ENCODE measurements at places on chromosomes 5 and 9.

DNA sequence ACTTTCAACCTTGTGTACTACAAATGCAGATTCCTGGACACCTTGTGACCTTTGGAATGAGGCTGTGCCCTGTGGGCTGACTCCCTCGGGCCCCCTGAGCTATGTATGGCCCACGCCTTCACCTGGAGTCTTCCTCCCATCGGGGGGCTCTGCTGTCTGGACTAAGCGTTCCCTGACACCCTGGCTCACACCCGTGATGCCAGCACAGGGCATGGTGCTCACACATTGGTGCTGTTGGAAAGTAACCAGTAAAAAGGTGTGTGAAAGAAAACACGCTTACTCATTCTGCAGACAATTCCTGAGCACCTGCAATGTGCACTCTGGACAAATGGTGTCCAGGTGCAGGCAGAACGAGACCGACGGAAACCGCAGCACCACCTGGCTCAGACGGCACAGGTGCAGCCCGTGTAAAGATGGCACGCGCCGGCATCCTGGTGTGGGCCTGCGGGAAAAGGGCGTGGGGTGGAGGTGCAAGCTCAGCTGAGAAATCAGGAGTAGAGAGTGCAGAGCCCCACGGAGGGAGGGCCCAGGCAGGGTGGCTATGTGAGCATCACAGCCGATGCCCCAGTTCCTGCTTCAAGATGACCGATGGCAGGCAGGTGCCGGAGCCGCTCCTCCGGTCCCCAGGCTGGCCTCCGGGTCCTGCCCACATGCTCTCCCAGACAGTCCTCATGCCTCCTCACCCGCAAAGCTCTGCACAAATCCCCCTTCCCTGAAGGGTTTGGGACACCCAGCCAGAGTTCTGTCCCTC lies 11.0 kb downstream of the LPCAT1 start:
- DNase-seq = no peak

DNA sequence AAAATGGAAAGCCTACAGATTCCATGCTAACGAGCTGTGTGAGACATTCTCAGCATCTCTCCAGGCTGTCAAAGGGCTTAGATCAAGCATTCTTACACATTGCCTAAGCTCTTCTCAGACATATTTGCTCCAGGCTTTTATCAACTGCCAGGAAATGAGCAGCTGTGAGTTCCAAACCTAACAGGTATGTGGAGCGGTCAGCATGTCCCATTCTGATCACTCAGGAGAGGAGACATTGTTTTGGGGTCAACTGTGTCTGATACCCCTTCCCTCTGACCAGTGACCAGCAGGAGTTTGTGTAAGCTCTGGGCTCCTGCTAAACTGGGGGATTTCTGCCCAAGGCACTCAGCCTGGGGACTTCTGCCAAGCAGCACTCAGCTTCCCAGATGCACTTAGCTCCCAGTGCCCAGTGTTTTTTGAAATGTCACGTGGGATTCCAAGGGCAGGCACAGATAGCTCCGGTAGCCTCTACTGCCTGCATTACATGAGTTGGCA lies 229.1 kb downstream of the SEC61B start:
- no peak for DNase-seq

DNA sequence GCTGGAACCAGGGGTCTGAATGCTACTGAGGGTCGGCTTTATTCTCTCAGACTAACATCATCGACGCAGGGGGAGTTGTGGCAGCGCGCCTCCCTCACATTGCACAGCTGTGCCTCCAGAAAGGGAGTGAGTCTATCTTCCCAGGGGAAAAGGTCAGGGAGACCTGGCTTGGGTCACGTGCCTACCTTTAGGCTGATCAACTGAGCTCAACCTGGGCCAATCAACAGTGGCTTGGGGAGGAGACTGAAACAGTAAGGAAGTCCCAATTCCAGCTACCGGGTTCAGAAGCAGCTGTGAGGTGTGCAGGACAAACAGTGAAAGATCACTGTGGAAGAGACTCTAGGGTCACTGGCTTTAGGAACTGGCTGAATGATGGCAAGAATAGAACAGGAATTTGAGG lies 14.3 kb downstream of the SNX30 start:
- DNase-seq = no peak

DNA sequence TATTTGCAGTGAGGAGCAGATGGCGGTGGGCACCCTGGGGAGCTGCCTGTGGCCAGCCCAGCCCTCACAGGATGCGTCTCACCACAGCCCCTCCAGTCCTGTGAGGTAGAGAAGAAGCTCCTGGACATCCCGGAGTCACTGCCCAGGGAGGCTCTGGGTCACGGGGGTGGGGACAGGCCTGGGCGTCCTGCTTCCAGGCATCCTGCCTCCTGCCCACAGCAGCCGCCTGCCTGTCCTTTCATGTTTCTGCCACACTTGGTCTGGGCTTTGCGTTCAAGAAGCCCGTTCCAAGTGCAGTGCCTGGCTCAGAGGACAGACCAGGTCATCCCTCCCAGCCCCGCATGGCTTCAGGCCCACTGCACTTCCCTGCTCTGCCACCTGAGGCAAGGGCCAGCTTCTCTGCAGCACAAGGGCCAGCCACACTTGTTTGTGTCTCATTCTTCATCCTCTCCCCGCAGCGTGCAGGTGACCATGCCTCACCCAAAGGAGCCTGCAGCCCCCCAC lies 38.2 kb downstream of the ZDHHC11B start:
- no peak for DNase-seq

DNA sequence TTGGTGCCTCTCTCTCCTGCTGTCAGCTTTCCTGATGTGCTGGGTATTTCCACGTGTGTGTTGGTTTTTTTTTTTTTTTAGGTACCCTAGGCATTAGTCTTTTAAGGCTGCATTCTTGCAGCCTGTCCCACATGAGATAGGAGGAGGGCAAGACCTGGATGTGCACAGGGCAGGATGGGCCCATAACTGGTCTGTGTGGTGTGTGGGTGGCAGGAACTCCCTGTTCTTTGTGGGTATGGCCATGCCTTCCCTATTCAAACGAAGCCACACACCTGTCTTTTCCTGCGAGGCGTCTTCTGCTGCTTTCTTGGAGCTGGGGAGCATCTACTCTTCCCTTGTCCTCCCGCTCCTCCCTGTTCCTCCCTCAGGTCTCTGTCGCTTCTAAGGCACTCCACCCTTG lies 6.8 kb downstream of the SYK start:
- no peak for DNase-seq

- DNase-seq = no peak
Observed at GRCh38 chr5:176664886-176665285, 17.6 kb downstream of the TSPAN17 start.

DNA sequence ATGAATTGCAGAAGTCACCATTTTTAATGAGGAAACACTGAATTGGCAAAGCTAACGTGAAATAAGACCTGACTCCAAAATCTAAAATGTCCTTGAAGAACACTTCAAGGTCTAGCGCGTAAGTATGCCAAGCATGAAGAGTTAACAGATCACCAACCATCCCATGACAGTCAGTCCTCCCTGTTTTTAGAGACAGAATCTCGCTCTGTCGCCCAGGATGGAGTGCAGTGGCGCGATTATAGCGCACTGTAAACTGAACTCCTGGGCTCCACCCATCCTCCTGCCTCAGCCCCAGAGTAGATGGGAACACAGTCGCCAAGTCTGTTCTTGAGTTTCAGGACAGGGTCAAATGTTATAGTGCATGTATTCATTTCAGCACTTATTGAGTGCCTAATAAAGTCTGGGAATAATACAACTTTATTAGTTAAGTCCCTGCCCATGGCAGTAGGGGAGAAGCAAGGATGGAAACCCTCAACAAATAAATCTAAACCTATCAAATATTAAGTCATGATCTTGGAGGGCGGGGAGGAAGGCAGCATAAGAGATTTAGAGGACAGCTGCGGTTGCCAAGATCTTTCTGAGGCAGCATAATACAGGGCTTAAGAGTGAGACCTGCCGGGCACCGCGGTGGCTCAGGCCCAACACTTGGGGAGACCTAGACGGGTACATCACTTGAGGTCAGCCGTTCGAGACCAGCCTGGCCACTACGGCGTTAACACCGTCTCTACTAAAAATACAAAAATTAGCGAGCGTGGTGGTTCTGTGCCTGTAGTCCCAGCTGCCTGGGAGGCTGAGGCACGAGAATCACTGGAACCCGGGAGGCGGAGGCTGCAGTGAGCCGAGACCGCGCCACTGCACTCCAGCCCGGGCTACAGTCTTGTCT lies 1.1 kb downstream of the ATPSCKMT start:
- DNase-seq = no peak

DNA sequence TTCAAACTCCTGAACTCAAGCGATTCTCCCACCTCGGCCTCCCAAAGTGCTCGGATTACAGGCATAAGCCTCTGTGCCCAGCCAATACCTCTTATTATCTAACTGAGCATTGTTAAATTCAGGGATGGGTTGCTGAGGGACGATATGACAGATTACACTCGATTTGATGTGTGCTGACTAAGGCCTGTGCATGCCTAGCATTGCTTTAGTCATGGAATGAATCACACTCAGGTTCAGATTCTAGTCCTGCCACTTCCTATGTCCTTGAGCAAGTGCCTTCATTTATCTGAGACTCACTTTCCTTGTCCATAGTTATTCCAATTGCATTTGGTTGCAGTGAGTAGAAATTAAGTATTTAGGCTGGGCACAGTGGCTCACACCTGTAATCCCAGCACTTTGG lies 19.5 kb downstream of the THBS4 start:
- DNase-seq = no peak

- no peak for DNase-seq
Observed at GRCh38 chr5:122078116-122079110, at the start of gene LOX. LOX (minus strand) TSS chr5:122078259; CDS start chr5:122077985, 274 bp downstream.

- DNase-seq = no peak
Observed at GRCh38 chr5:59745415-59745863, 148.1 kb downstream of the PDE4D start.

GRCh38 chr5:2166979-2167377 lies 284.3 kb upstream of the IRX4 start:
- no peak for DNase-seq

GRCh38 chr5:135039271-135040033 lies 5.4 kb upstream of the PITX1 start:
- no peak for DNase-seq

GRCh38 chr9:75993434-75993833 lies 103.0 kb downstream of the PCSK5 start:
- DNase-seq = no peak

DNA sequence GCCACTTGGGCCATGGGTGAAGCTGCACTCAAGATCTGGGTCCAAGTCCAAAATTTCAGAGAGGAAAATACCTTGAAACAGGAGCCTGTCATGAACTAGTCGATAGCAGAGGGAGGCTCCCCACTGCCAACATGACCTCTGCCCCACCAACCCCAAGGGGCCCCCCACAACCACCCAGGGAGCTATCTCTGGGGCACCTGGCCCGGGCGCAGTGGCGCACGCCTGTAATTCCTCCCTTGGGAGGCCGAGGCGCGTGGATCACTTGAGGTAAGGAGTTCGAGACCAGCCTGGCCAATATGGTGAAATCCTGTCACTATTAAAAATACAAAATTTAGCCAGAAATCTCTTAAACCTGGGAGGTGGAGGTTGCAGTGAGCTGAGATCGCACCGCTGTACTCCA lies 20.1 kb upstream of the HMCN2 start:
- no peak for DNase-seq

- no peak for DNase-seq
Observed at GRCh38 chr5:6505783-6506557, 57.3 kb downstream of the UBE2QL1 start.

DNA sequence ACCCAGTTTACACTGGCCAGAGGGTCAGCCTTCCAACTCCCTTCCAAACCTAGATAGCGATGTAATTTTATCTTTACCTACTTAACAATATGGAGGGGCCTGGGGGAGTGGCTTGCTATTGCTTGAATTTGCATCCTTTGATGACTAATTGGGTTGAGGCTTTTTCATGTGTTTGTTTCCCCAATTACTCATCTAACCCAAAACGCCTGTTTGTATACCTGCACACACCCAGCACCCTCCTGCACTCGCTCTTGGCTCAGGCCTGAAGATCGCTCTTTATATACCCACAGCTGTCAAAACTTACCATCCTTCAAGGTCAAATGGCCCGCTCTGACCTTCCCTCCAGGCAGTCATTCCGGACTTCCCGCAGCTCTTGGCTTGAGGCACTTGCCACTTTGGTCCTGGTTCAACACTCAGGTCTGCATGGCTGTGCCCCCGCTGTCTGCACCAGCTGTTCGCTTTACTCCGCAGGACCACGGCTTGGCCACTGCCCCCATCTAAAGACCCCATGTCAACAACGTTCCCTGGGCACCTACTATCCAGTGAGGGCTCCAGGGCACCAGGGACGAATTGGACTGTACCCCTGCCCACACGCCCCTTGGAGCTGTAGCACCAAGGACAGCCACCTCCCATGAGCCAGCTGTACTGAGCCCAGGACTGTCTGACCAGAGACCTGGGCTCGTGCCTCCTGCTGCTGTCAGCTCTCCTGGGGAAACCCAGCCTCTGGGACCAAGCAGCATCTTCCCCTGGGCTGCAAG lies 76.1 kb upstream of the ADAMTS2 start:
- DNase-seq = no peak

DNA sequence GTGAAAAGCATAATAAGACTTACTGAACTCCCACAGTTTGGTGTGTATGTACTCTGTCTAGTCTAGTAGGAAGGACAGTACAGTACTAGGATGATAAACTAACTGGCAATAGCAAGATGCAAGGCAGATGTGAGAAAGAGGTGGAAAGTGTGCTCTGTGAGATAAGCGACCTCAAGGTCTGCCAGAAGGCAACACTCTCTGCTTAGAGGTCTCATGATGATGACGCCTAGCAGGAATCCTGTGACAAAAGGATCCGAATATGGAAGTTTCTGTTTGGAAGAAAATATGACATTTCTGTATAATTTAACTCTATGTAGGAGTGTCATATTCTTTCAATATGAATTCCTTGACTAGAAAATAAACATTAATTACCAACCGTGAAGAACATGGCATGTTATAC lies 112.2 kb downstream of the PLPPR1 start:
- no peak for DNase-seq

DNA sequence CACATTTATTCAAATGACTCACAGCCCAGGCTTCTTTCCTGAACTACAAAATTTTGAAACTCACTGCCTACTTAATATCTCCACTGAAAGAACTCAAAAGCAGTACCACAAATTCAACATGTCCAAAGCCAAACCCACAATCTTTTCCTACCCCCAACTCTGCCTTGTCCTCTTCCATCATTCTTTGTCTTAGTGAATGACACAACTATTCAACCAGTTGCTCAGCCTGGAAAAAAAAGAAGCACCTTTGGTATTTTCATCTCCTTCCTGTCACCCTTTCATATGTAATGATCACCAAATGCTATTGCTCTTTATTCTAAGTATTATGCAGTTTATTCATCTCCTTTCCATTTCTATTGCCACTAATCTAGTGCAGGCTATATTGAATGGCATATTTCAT lies 216.3 kb downstream of the TMEM232 start:
- DNase-seq = no peak

- no peak for DNase-seq
Observed at GRCh38 chr9:121698627-121699570, 47.5 kb downstream of the DAB2IP start.

GRCh38 chr9:14147738-14148137 lies 166.2 kb downstream of the NFIB start:
- no peak for DNase-seq

- DNase-seq = no peak
Observed at GRCh38 chr5:94715768-94716167, 97.3 kb downstream of the SLF1 start.

- DNase-seq = no peak
Observed at GRCh38 chr5:6743161-6743560, 29.9 kb downstream of the TENT4A start.

Data from activated CD4-positive, alpha-beta T cell treated with anti-CD3 and anti-CD28 coated beads, Interleukin-2, amount 50 U/mL, for 4 hours (primary cell).